AG09319 (cell line): ENCODE measurements at places on chromosomes 4 and X.

GRCh38 chr4:23728393-23728792 is 161.5 kb downstream of the PPARGC1A start:
- peak; percentile 55 for DNase-seq

DNA sequence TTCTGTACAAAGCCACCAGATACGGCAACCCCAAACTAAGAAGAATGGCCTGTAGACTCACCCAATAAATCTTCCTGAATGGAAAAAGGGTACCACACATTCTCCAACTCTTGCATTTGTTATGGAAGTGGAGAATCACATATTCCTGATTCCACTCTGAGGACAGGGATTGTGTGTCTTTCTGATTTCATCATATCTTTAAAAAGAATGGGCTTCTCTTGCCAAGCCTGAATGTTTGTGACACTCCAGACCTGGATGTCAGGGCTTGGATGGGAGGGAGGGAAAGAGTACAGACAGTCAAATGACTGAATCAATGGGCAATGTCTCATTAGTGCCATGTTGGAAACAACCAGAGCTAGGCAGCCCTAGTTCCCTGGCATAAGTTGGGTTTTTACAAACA is 77.4 kb downstream of the PLAC1 start:
- no peak for DNase-seq

DNA sequence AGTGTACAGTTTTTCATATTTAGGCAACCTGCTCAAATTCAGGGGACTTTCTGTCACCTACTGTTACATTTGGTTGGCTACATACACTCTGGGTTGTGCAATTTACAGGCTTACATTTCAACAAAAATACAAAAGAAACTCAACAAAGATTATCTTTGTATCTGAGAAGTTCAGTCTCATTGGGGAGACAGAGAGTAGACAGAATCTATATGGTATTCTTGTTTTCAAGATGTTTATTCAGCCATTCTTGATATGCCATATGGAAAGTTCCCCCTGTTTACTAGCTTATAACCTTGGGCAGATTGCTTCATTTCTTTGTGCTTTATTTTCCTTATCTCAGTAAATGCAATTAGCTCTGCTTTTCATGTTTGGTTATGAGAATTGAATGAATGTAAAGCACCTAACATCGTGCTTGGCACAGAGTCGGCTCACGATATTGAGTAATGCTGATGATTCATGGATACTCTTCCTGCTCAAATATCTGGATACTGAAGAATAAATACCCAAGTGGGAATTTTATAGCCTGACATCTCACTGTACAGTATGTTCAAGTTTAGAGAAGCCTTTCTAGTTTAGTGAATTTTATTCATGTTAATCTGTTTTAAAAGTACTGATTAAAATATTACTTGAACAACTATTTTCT is 96.5 kb upstream of the PACRGL start:
- peak; percentile 22 for DNase-seq

- no peak for DNase-seq
These were observed 76.7 kb downstream of the SLC4A4 start for GRCh38 chr4:71415491-71415890.

GRCh38 chr4:75823812-75824211 is 78.4 kb downstream of the PPEF2 start:
- no peak for DNase-seq

DNA sequence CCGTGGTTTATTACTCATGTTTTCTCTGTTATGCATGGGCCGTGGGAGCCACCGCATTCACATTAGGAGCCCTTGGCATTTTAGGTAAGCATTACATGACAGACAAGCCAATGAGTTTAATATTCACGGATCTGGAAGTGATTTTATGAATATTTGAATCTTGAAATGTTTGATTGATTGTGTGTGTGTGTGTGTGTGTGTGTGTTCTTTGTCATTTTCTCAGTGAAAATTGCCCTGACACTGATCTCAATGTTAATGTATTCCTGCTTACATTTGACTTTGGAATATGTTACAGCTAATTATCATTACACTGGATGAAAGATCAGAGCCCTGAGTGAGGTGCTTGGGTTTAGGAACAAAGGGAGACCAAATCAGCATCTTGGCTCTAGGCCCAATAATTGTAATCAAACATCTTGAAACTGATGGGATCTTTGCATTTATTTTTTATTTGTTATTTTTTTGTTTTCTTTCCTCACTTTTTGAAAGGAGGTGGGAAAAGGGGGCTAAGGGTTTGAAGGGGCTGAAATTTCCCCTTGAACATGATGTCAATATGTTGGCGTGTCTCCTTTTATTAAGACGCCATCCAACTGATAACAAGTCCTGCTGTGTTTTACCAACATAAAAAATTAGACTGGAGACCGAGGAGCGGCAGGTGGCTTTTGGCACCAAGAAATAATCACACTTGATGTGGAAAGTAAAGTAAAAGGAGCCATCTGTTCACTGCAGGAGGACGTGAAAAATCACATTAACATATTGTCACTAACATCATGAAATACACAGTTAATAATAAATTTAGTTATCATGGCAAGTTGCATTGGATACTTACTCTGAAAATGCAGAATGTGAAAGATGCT is 5.2 kb upstream of the GK2 start:
- DNase-seq, result no peak

DNA sequence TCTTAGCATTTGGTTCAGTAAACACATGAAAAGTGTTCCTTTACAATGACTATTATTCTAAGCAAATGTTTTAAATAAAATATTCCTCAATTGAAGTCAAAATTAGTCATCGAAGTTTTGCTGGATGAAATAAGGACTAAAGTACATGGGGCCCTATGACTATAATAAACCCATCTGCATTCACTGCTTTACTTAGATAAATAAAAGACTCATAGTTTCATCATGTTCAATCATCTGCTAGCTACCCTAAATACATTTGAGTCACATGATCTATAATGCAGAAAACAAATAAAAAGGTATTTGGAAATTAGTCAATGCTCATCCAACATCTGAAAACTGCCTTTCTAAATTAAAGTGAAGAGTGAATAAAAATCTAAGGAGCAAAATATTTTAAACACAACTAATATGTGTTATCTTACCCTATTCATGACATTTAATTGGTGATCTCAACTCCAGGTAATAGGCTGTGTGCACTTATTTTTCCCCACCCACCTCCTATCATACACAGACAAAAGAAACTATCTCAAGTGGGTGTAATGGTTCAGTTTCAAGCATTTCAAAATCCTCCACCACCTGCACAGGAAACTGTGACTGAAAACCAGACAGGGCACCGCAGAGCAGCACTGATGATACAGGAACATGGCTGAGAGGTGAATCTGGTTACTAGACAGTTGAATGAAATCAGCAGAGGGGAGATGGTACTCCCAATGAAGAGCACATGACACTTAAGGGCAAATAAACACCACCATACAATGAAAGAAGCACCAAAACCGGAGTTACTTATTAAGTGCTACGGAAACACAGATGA is 78.6 kb downstream of the CAMK2D start:
- DNase-seq, result no peak

- DNase-seq, result peak; percentile 28
These were observed 577.4 kb upstream of the INTU start for GRCh38 chr4:127055357-127055756.
